ENCODE measurements at places on chromosomes 5 and 9.

GRCh38 chr9:89748021-89748670, 143.3 kb downstream of the GADD45G start:
- DNase-seq: no peak

DNA sequence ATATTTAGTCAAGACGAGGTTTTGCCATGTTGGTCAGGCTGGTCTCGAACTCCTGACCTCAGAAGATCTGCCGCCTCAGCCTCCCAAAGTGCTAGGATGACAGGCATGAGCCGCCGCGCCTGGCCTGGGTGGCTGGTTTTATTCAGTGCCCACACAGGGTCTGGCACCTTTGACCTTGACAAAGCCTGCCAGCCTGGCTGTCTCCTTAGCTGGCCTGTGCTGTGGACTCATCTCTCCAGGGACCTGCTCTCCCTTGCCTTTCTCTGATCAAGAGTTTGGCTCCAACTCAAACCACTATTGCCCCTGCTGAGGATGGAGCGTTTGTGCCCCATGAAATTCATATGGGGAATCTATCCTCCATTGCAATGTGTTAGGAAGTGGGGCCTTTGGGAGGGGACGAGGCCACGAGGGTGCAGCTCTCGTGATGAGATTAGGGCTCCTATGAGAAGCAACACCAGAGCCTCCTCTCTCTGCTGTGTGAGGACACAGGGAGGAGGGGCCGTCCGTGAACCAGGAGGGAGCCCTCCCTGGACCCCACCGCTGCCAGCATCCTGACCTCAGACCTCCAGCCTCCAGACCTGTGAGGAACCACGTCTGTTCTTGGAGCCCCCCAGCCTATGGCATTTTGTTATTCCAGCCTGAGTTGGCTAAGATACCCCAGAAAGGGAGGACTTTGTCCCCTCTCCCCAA, 45.0 kb downstream of the MRPL36 start:
- no peak for DNase-seq

- no peak for DNase-seq
These were observed 306.9 kb upstream of the EFNA5 start for GRCh38 chr5:107977550-107978071.

DNA sequence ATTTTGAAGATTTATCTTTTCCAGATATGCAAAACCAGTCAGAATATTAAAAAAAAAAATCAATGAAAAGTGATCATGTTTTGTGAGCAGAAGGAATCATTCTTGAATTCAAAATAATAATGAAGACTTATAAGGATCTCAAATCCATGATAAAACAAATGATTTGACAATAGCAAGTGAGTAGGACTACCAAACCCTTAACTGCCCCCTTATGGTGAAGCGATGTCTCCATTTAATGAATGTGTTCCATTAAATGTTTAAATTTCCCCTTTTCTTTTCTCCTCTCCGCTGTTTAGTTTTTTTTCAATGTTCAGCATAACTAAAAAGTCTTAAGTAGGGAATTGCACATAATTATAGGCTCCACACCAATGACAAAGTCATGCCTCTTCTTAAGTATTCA, 12.2 kb upstream of the MARCHF3 start:
- DNase-seq: no peak

GRCh38 chr5:55347786-55348185, 40.0 kb downstream of the MTREX start:
- no peak for DNase-seq

DNA sequence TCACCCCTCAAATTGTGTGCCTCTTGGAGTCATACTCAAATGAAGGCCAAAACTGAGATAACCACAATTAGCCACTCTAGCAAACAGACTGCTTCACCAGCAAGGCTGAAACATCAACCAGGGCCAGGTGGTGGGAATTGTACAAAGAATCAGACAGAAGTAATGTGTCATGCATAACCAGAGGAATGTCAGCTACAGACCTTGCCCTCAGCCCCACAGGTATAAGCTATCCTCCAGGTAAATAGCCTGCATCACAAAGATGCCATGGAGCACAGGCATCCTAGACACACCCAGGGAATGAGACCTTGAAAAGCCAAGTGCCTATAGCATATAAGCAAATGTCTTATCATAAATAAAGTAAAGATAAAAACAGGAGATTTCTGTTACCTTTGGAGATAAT, 242.7 kb downstream of the CETN3 start:
- no peak for DNase-seq

GRCh38 chr5:174895360-174895759, 171.0 kb downstream of the MSX2 start:
- no peak for DNase-seq

DNA sequence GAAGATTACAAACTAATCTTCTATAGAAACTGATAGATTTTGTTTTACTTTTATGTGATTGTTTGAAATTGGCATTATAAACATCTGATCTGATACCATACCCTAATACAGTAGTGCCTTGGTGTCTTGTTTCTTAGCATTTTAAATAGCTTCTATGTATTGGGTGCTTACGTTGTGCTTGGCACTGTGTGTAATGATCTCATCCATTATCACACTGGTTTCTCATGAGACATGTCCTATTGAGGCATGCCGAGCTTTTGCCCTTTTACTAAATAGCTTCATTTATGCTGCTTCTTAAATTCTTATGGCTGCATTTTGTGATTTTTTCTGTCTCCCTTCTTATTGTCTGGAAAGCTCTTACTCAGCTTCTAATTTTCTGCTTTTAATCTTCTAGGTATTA, 48.2 kb upstream of the TLR4 start:
- DNase-seq: no peak

- peak; percentile 11 for DNase-seq
These were observed 451 bp downstream of the LPAR1 start for GRCh38 chr9:111037708-111038330.

GRCh38 chr9:40928803-40929487, 199.5 kb downstream of the FOXD4L6 start:
- no peak for DNase-seq

Data from posterior cingulate gyrus (tissue), 11 donors.